RKO (cell line): ENCODE measurements at places on chromosomes 12 and 14.
A peak's percentile ranks its signal among the peaks of the same experiment; 100 is the strongest.

- no peak for DNase-seq
These were observed 85.9 kb downstream of the STXBP6 start for GRCh38 chr14:24964048-24964447.

GRCh38 chr12:131132118-131132892 lies 178.6 kb downstream of the ADGRD1 start:
- DNase-seq, result peak; percentile 63

DNA sequence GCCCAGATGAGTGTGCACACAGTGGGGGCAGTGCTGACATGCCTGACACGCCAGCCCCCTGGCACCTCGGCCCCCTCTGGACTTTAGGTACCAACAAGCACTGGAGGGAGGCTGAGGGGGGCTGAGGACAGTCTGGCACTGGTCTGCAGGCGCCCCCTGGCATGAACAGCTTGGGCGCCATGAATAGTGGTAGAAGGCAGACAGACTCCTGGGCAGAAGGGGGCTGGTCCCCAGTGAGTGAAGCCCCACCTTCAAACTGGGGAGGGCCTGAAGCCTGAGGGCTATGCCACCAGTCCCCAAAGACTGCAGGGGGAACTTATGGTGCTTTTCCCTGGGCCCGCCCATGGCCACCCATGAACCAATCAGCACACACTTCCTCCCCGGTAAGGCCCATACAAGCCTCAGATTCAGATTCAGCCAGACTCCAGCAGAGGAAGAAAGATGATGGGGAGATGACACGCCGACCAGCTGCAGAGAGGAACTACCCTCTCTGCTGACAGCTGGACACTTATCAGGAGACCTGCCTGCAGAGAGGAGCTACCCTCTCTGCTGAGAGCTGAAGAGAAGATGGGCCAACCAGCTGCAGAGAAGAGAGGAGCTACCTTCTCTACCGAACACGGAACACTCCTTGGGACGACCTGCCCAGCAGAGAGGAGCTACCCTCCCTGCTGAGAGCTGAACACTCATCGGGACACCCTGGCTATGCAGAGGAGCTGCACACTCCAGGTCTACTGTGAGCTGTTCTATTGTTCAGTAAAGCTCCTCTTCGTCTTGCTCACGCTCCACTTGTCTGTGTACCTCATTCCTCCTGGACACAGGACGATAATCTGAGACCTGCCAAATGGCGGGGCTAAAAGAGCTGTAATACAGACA lies 324.5 kb downstream of the PCNX1 start:
- peak; percentile 22 for DNase-seq

GRCh38 chr14:101775826-101776225 lies 14.3 kb downstream of the PPP2R5C start:
- DNase-seq, result no peak

GRCh38 chr12:52222692-52223091 lies 10.4 kb upstream of the KRT7 start:
- no peak for DNase-seq

DNA sequence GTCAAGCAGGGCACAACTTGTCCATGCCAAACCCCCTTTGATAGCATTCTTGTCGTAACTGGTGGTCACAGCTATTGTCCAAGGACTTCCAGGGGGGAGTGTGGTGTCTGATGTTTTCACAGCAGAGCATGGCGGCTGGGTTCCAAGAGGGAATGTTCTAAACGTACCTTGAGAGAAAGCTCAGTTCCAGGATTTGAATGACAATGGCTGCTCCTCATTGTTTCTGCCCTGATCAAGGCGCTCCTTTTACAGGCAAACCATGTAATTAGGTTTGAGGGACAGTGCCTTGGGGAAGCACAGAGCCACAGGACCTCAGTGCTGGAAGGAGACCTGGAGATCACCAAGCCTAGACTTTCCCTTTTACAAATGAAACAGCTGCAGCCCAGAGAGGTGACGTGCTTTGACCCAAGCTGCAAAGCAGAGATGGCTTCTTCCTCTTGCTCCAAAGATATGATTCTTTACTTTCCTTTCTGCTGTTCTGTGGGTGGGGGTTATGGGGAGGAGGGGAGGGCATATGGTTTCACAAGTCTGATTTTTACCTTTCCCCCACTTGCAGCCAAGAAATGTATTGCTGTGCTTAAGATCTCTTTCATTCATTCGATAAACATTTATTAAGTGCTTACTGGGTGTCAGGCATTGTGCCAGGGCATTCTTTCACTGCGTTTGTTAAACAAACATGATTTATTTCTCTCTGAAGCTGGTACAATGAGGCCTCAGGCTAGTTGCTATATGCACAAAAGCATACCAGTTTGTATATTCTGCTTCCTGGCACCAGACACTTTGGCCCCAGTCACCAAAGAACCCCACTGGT lies 172.8 kb downstream of the KTN1 start:
- DNase-seq, result no peak

GRCh38 chr12:122646517-122647217 lies 56.5 kb downstream of the HCAR2 start:
- DNase-seq, result peak; percentile 91

GRCh38 chr12:76552343-76552938 lies 7.1 kb downstream of the OSBPL8 start:
- no peak for DNase-seq

- DNase-seq, result no peak
These were observed 83.3 kb downstream of the CCER1 start for GRCh38 chr12:90871726-90872096.
